ENCODE measurements at places on chromosomes 12 and 14.

DNA sequence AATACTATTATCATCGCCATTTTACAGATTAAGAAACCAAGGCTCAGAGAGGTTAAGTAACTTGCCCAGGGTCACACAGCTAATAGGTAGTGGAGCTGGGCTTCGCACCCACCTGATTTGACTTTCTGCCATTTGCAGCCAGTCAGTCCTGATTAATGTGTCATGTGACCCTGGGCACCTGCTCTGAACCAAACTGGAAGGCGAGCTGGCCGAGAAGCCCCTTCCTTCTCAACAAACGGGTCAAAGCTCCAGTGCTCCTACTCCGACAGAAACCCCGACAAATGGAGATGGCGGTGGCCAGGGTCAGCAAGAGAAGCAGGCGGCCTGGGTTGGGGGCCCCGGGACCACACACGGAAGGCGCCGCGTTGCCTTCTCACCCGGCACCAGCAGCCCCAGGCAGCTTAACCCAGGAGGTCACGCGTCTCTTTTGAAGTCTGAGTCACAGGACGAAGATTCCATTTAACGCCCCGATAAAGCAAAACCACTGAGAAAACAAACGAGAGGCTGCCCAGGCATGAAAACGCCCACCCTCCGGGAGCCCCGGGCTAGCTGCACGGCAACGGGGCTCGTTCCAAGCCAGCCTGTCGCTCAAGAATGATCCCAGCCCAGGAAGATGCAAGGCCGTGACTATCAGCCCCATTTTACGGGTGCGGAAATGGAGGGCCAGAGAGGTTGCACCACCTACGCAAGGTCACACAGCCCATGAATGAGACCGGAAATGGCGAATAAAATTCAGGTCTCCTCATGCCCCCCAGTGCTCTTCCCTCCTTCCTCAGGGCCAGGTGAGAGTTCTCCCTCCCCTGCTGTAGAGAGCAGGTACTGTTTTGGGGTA lies 124.8 kb downstream of the SCARB1 start:
- no peak for DNase-seq

DNA sequence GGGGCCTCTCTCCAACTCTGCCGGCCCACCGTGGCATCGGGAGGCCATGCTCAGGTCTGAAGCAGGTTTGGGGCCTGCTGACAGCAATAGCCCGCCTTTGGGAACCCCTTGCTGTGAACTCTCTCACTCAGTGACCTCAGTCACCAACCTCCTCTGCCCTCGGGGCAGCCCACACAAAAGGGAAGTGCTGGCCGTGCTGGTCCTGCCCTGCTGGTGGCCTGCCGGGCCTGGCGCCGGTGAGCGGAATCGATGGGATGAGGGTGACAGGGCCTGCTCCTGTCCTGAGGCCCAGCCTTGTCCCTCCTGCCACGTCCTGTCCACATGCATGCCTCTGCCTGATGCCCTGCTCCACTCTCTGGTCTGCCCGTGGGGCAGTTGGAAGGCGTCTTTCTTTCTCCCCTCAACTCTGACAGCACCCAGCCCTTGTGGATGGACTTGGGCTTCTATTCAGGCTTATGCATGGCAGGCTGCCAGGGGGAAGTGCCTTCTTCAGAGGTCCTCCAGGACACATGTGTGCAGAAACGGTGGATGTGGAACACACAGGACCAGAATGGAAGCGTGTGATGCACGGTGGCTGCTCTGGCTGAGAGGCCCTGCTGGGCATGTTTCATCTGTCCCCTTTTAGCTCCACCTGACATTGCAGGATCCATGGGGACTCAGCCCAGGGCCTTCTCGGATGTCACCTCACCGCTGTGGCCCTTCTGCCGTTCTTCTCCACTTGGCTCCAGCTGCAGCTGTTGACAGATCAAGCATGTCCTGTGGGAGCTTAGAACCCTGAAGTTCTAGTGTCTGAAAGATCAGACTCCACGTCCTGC lies 31.9 kb downstream of the IL31 start:
- DNase-seq: no peak

DNA sequence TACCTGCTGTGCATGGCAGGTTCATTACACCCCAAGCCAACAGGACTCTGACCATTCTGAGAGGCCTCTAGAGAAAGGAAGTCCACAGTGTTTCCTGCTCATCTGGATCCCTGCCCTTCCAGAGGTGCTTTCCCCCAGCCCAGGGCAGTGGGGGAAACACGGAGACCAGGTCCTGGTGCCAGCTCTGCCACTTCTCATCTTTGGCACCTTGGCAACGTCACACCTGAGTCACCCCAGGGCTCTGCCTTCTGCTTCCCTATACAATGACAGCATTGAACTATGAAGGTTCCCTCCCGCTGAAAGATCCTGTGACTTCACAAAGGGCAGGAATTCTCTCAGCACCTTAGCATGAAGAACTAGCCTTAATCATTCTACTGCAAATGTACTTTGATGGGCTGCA lies 74.9 kb downstream of the ANO2 start:
- no peak for DNase-seq

- DNase-seq: peak; percentile 76
Measured at GRCh38 chr12:111430433-111431353, 25.0 kb downstream of the SH2B3 start.

- DNase-seq: no peak
Measured at GRCh38 chr14:104266631-104267575, 128.5 kb downstream of the KIF26A start.

GRCh38 chr14:49250109-49250508 lies 336.1 kb downstream of the RPS29 start:
- DNase-seq: no peak

- DNase-seq: no peak
Measured at GRCh38 chr14:31880935-31881334, 196.2 kb upstream of the ARHGAP5 start.

DNA sequence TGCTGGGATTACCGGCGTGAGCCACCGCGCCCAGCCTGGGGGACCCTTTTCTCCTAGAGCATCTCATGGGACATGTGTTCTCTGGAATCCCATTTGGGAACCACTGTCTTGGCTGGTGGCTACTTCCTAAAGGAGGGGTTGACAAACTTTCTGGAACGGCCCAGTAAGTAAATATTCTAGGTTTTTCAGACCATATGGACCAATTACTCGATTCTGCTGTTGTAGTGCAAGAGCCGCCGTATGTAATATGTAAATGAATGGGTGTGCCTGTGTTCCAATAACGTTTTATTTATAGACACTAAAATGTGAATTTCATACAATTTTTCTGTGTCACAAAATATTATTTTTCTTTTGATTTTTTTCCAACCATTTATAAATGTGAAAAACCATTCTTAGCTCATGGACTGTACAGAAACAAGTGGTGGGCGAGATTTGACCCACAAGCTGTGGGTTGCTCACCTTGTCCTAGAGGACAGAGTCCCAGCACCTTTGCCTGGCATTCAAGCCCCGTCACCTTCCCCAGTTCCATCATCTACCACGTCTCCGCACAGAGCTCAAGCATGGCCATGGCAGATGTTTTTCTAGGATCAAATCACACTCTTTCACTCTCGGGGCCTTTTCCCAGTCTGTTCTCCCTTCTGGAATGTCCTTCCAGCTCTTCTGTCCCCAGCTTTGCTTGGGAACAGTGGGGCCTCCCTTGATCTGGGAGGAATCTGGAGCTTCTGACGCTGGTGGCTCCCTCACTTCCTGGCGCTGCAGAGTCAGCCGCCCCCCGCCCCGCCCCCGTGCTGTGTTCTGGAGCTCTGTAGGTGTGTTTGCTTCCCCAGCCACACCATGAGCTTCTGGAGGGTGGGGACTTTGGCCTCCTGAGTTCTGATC lies 17.9 kb upstream of the RCOR1 start:
- DNase-seq: no peak

DNA sequence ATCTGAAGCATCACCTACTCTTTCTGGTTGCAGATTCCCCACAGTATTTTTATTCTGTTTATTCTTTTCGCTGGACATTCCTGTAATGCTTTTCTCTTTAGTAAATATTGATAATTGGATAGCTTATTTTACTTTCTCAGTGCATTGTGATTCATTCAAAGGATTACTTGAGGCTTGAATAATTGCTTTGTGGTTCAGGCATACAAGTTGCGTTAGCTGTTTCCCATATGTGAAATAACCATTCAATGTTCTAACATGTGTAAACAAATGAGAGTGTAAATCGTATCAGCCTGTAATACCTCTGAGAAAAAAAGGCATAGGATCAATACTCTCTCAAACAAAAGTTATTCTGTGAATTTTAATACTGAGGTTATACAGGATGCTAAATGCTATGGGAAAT lies 1004.2 kb upstream of the SEL1L start:
- no peak for DNase-seq

GRCh38 chr14:71362282-71362681 lies 455.0 kb downstream of the PCNX1 start:
- no peak for DNase-seq

DNA sequence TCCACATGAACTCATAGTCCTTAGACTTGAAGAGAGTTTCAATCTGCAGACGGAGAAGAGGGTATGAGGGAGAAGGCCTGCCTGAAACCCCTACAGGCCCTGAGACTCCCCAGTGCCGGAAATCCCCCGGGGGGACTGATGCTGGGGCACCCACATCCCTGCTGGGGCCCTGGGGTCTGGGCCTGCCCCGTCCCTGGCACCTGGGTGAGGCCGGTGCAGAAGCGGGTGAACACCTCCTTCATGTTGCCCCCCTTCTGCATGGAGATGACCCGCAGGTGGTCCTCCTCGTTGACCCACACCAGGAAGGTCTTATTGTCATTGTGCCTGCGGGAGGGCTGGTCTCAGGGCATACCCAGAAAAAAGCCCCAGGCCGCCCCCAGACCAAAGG lies 2.4 kb downstream of the CKB start:
- DNase-seq: no peak

GRCh38 chr14:89616852-89617341 lies 199.9 kb upstream of the FOXN3 start:
- no peak for DNase-seq

- DNase-seq: no peak
Measured at GRCh38 chr12:10151621-10152020, 20.3 kb downstream of the OLR1 start.

- DNase-seq: no peak
Measured at GRCh38 chr14:92280554-92281262, 42.3 kb upstream of the SLC24A4 start.

DNA sequence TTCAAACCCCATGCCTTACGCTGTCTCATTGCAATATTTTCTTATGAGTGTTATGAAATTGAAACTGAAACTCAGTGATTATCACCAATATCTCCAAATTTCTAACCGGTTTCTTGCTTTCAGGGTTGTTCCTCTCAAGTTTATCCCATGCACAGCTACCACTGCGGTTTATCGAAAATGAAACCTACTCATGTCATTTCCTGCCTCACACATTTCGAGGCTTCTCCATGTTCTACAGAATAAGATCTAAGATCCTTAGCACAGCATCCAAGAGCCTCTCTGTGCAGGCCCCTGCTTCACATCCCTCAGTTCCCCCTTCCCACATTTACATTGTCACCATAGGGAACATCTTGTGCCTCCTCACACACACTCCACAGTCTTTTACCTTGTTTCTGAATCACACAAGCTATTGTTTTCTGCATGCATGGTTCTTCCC lies 45.5 kb upstream of the FAR2 start:
- peak; percentile 45 for DNase-seq

DNA sequence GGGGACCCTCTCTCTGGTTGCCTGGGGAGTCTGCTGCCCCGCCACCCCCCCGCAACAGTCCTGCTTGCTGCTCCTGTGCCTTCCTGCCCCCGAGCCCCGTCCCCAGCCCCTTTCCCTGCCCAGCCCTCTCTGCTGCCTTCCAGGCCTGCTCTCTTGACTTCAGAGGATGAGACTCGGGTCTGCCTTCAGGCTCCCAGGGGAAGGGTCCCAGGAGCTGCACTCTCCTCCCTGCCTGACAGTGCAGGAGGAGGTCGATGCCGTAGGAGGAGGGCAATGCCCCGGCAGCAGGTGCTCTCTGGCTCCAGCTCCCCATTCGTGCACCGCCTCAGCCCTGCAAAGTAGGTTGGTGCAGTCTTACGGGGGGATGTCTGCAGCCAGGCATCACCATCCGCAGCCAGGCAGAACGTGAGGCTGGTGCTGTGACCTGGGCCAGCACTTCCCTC lies 185.1 kb upstream of the C14orf180 start:
- DNase-seq: no peak

DNA sequence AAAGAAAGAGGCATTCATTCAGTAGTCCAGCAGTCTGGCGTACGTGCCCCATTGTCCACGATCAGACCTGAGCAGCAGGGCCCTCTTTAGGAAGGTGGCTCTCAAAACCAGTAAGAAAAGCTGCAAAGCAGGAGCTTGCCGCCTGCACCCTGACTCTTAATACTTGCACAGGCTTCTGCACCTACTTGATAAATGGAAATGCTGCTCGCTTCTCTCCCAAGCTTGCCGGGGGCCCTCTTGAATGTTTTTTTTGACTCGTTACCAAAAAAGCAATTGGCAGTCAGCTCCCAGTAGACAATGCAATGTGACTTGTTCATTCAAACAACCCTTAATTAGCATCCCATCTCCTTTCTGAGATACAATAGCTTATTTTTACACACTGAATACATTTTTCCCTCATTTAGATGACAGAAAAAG lies 27.2 kb upstream of the PTPRB start:
- no peak for DNase-seq

GRCh38 chr12:11545484-11546330 lies 103.8 kb upstream of the ETV6 start:
- DNase-seq: no peak

DNA sequence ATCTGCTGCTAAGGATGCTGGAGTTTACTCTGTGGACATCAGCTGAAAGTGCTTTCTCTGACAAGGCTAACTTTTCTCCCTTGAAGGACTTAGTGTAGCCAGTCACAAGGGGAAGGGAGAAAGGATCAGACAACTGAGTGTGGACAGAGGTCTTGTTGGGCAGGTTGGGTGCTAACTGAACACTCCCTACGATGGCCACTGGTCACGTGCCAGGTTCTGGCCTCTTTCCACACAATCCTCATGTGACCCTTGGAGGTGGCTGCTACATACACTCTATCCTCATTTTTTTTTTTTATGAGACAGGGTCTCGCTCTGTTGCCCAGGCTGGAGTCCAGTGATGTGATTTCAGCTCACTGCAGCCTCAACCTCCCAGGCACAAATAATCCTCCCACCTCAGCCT lies 39.7 kb downstream of the FOXN4 start:
- no peak for DNase-seq

DNA sequence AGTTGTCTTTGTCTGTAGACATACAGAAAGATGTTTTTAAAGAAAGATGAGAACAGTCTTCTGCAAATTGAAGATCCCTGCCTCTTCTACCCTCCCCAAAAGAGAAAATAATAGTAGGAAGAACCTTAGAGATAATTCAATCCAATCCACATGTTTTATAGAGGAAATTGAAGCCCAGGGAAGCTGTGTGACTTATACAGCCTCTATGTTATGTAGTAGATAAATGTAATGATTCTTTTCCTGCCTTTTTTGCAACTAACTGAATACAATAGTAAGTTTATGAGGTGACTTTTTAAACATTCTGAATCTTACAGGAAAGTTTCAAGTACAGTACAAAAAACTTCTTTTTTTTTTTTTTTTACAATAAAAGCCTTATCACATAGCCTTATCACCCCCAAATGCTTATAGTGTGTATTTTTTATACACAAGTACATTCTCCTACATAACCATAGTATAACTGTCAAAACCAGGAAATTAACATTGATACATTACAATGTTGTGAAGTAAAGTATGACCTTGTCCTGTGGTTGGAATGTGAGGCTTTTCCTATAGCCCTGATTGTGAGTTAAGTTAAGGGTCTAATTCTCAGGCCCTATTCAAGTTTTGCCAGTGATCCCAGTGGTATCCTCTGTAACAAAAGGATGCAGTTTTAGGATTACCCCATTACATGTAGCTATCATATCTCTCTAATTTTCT lies 94.4 kb downstream of the FIGNL2 start:
- no peak for DNase-seq
